ENCODE measurements at places on chromosomes 12 and 14.

GRCh38 chr12:19128485-19128884, 1.0 kb upstream of the PLEKHA5 start:
- DNase-seq: no peak

DNA sequence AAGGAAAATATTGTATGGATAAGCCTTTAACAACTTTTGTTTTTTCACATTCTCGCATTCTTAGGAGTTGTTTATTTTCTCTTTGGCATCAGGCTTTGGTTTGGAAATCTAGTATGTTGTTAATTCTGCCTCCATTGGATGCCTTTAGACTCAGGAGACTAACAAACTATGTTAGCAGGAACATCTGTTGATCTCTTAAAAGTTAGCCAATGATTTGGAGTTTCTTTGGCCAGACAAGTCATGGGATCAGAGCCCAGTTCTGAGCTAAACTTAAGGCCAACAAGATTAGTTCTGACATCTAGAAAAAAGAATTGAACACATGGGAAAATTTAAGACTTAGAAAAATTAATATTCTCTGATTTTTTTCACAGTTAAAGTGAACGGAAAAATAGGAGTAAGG, 35.3 kb upstream of the STRAP start:
- no peak for DNase-seq

GRCh38 chr14:75313294-75313693, 34.7 kb downstream of the FOS start:
- no peak for DNase-seq

GRCh38 chr14:92952481-92953298, 29.7 kb downstream of the CHGA start:
- DNase-seq: no peak

GRCh38 chr14:70086685-70087379, 101.9 kb downstream of the SLC8A3 start:
- peak; percentile 37 for DNase-seq

DNA sequence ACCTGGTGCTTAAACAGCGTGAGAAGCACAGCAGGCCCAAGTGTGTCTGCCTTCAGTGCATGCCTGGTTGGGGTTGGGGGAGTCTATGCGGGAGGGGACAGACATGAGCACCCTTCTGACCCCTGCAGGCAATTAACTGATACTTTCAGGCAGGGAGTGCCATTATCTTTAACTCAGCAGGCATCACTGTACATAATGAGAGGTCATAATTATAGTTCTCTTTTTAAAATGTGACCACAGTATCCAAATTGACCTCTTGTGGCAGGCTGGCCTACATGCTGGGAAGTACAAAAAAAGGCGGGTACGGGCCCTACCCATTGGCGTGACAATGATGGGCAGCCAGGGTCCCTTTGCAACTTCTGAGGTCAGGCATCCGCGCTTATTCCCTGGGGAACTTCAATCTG, 209.1 kb downstream of the FOXN3 start:
- DNase-seq: peak; percentile 16

DNA sequence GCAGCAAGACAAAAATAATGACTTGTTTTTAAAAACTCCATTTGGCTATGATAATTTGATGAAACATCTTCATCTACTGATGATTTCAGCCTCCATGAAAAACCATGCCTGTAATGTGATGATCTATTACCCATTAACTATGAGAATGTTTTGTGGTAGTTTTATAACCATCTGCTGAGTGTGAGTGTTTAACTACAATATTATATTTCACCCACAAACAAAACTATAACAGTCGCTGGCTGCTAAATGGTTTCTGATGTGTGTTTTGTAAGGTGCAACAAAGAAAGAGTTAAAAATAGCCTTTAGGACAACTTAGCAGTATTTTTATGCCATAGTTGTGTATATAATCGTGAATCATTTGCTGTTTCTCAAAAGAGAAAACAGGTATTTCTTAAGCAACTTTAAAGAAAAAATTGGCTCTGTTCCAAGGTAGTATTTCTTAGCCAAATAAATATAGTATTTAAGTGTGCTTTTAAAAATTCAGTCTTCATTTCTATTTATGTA, 4.9 kb downstream of the PTHLH start:
- no peak for DNase-seq

DNA sequence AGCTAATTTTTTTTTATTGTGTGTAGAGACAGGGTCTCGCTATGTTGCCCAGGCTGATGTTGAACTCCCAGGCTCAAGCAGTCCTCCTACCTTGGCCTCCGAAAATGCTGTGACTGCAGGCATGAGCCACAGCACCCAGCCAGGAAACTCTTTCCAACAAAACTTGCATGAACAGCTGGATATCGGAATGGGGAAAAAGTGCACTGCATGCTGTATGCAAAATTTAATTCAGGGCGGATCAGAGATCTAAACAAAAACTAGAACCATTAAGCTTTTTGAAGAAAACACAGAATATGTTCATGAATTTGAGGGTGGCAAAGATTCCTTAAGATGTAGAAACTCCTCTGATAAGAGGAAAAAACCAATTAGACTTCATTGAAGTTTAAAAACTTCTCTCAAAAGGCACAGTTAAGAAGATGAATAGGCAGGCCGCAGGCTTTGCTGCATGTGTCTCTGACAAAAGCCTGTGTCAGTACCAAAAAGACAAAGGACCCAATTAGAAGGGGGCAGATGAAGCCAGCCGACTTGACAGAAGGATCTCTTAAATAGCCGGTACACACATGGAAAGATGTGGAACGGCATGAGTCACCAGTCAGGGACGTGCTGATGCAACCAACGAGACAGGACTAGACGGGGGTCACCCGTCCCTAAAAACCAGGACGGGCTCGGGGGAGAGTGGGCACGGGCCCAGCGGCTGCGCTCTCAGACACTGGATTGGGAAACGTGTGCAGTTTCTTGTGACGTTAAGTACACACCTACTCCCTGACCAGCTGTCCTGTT, 34.8 kb upstream of the MMP17 start:
- DNase-seq: no peak

- DNase-seq: no peak
Observed at GRCh38 chr12:124537525-124538193, 29.8 kb downstream of the NCOR2 start.

DNA sequence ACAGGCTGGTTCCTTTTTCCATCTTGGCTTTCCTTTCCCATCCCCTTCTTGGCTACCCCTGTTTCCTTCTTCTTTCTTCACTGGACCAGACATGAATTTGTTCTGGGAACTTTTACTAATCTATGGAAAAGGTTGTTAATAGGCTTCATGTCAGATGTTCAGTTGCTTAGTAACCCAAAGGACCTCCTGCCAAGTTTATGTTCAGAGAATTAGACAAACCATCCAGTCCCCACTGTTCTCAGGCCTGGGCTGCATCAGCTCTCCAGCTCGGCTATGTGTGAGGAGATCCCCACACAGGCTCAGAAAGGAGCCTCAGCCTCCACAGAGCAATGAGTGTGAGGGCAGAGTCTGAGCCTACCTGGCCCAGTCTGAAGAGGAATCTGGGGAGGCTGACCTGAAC, 78.0 kb downstream of the AKAP6 start:
- no peak for DNase-seq

- no peak for DNase-seq
Observed at GRCh38 chr14:20743556-20743955, 2.1 kb upstream of the EDDM3A start.

DNA sequence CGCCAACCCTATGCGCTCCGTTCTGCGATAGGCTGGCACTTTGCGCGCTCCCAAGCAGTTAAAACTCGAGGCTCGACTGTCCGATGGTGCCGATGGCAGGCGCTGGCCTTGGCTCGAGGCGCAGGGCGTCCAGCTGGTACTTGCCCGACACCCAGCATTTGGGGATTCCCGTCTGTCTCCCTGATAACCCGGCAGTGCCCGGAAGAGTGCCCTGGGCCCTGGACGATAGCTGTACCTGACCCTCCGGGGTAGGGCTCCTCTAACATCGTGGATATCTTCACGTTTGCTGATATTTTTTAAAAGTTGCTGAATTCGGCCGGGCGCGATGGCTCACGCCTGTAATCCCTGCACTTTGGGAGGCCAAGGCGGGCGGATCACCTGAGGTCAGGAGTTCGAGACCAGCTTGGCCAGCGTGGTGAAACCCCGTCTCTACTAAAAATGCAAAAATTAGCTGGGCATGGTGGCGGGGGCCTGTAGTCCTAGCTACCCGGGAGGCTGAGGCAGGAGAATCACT, 908 bp upstream of the WIF1 start:
- DNase-seq: no peak

DNA sequence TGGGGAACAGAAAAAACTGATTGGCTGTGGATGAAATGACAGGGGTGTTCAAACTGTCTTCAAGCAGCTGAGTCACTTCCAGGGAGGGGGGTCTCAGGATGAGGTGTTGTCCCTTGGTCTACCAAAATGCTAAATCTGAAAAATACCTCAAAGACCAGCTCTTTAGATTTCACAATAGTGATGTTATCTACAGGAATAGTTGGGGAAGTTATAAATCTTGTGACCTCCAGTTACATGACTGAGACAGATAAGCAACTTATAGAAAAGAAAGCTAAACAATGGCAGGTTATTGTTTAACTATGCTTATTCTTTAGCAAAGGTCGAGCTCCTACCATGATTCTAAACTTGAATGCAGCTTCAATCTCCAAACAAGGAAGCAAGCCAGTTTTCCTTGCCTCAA, 125.4 kb downstream of the SYT10 start:
- DNase-seq: no peak

GRCh38 chr12:23561364-23562345, 387.8 kb downstream of the SOX5 start:
- no peak for DNase-seq

DNA sequence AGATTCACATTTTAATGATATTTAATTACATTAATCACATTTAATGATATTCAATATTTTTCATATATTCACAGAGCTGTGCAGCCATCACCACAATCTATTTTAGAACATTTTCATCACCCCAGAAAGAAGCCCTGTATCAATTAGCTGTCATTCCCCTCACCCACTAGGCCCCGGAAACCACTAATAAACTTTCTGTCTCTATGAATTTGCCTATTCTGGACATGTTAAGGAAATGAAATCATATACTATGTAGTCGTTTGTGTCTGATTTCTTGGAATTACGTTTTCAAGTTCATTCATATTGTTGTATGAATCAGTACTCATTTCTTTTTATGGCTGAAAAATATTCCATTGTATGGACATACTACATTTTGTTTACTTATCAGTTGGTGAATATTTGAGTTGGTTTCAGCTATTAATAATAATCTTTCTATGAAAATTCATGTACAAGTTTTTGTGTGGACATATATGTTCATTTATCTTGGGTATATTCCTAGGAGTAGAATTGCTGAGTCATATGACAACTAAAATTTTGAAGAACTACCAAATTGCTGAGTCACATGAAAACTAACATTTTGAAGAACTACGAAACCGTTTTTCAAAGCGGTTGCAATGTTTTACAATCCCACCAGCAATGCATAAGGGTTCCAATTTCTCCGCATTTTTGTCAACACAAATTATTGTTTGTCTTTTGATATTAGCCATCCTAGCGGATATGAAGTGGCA, 11.7 kb upstream of the OTOGL start:
- no peak for DNase-seq

GRCh38 chr12:6430124-6430989, 14.4 kb upstream of the CD27 start:
- DNase-seq: no peak

GRCh38 chr14:49549881-49550280, 36.3 kb downstream of the RPS29 start:
- DNase-seq: no peak

DNA sequence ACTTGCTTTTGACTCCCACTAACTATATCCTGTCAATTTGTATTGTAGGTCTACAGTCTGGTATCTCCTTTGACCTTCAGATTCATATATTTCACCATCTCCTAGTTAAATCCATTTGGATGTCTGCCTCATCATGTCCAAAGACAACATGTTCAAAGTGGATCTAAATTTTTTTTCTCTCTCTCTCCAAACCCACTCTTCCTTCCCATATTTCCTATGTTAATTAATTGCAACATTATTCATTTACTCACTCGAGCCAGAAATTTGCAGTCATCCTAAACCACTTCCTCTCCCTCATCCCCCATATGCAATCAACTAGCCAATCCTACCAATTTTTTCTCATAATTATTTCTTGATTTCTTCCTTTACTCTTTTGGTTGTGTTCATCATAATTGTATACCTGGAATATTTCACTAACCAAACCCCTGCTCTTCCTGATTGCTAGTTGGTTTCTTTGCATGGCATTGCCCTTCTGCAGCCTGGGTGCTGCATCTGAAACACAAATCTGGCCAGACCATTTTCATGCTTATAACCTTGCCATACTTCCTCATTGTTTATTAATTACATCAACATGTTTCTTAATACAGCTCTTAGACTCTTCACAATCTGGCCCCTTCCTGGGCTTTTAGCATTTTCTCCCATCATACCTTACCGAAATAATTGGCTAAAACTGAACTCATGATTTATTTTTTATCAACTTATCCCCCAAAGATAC, 442.2 kb downstream of the ADAMTS20 start:
- DNase-seq: no peak

DNA sequence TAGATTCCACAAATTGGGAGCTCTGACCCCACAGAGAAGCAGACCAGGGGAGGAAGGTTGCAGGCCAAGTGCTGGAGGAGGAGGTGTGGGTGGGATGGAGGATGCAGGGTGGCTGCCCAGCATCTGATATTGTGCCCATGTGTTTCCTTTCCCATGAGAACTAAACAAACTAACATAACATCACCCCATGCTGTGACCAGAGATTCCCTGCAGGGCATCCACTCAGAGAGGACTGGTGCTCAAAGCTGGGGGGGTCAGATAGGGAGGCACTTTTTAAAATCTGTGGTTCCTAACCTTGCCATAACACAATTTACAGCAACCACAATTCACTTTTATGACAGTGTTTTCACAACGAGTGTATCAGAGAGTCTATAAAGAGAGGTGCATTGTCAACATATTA, 1277.6 kb downstream of the AACS start:
- DNase-seq: no peak

GRCh38 chr14:59224341-59224740, 35.9 kb downstream of the DAAM1 start:
- DNase-seq: no peak

GRCh38 chr14:100539766-100540140, 47.5 kb downstream of the BEGAIN start:
- DNase-seq: no peak

DNA sequence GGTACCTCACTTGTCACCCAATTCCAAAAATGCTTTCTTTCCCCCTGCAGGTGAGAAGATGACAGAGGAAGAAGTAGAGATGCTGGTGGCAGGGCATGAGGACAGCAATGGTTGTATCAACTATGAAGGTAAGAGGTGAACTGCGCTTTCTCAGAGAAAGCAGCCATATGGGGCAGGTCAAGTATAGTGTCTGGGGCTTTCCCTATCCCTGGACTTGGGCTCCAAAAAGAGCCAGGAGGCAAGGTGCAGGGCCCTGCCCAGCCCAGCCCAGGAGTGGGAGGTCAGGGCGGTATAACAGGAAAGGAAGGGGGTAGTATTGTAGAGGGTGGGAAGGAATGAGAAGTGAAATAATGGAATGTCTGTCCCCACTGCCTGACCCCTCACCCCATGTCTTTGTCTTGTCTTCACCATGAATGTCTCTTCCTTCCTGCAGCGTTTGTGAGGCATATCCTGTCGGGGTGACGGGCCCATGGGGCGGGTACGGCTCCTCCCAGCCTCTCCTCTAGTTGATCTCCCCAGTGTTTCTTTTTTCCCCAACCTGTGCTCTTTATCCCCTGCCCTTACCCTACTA, 2.1 kb downstream of the MYL6 start:
- no peak for DNase-seq
